ENCODE measurements at places on chromosomes 7 and 10.

DNA sequence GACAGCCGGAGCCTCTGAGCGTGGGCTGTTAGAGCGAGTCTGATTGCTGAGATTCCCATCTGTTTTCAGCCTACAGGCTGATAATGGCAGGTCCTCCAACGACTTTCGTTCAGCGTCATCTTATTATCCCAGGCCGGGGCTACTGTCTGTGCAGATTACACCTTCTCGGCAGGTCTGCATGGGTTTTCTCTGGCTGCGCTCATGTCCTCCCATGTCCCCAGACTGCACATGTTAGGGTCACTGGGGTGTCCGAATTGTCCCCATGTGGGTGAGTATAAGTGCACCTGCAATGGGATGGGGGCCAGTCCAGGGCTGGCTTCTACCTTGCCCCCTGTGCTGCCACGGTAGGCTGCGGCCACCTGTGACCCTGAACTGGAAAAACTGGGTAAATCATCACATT lies 257.8 kb downstream of the COBL start:
- DNase-seq = no peak

GRCh38 chr10:17238445-17239291 lies 10.6 kb downstream of the VIM start:
- no peak for DNase-seq

- no peak for DNase-seq
Observed at GRCh38 chr7:151838861-151839381, 38.0 kb downstream of the PRKAG2 start.

DNA sequence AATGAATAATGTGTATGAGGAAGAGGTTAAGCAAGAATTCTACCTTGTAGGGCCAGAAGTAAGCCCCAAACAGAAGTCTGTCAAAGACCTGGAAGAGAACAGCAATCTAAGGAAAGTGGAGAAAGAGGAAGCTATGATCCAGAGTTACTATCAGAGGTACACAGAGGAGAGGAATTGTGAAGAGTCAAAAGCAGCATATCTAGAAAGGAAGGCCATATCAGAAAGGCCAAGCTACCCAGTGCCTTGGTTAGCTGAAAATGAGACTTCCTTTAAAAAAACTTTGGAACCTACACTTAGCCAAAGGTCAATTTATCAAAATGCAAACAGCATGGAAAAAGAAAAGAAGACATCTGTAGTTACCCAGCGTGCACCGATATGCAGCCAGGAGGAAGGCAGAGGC lies 42.7 kb upstream of the GAD2 start:
- no peak for DNase-seq

DNA sequence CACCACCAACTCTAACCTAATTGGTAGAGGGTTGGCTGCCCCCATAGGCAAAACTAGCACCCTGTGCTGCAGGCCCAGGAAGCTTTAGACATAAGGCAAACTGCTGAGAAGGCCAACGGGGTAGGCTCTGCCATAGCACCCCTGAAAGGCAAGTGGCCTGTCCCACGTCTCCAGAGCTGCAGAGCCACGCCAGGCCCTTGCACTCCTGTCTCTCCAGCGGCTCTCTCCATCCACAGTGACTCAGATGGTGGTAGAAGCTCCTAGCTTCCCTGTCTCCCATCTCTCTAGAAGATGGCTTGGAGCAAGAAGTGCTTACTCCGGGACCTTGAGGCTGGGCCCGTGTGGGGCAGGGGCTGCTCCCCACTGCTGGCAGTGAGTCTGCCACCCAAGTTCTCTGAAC lies 310.6 kb upstream of the ZMIZ1 start:
- DNase-seq = no peak

GRCh38 chr7:191105-191980 lies 1.0 kb upstream of the FAM20C start:
- DNase-seq = peak; percentile 41

- DNase-seq = peak; percentile 92
Observed at GRCh38 chr10:69644658-69645295, 14.7 kb downstream of the FAM241B start.

DNA sequence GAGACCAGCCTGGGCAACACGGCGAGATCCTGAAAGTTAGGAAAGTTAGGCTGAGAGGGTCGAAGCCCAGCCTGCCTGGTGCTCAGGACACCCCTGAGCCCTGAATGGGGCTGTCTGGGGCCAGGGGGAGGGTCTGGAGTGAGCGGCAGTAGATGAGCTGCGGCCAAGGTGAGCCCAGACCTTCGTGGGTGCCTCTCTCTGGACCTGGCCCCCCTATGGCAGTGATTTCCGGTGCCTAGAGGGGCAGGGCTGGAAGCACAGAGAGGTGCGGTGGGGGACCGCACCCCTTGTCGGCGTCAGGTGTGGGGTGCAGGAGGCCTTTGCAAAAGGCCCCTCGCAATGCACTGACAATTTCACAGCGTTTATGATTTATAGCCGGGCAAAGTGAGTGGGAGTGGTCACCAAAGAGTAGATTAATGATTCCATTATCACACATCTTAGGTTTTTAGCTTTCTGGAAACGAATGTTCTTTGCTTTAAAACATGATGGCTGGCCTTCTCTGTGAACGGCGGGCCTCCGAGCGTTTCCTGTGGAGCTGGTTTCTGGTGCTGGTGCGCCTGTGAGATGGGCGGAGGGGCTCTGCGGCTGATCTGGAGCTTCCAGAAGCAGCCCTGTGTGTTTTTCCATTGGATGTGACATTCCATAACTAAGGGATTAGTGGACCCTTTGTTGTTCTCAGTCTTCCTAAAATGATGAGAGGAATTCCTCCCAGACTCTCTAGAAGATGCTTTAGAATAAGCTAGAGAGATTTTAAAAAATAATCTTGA lies 171.0 kb upstream of the ZNF32 start:
- DNase-seq = no peak

DNA sequence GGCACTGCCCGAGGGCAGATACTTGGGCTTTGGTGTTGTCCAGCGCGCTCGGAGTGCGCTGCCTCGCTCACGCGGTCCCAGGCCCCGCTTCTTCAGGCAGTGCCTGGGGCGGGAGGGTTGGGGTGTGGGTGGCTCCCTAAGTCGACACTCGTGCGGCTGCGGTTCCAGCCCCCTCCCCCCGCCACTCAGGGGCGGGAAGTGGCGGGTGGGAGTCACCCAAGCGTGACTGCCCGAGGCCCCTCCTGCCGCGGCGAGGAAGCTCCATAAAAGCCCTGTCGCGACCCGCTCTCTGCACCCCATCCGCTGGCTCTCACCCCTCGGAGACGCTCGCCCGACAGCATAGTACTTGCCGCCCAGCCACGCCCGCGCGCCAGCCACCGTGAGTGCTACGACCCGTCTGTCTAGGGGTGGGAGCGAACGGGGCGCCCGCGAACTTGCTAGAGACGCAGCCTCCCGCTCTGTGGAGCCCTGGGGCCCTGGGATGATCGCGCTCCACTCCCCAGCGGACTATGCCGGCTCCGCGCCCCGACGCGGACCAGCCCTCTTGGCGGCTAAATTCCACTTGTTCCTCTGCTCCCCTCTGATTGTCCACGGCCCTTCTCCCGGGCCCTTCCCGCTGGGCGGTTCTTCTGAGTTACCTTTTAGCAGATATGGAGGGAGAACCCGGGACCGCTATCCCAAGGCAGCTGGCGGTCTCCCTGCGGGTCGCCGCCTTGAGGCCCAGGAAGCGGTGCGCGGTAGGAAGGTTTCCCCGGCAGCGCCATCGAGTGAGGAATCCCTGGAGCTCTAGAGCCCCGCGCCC lies at the start of gene NPY:
Gene NPY (plus strand): TSS at position 294 of the 802 bp plus-strand sequence. CDS start 1,051 bp downstream, outside the sequence.
- DNase-seq = no peak

DNA sequence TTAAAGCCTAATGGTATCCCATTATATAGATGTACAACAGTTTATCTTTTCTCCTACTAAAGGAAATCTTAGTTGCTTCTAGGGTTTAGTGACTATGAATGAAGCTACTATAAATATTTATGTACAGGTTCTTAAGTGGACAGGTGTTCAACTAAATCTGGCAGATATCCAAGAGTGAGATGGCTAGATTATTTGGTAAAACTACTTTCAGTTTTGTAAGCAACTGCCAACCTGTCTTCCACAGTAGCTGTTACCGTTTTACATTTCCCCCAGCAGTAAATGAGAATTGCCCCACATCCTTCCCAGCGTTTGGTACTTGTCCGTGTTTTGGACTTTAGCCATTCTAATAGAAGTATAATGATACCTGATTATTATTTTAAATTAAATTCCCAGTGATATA lies 144.9 kb upstream of the MAGI2 start:
- DNase-seq = no peak

GRCh38 chr10:61047081-61047480 lies 103.1 kb upstream of the RHOBTB1 start:
- no peak for DNase-seq

- DNase-seq = no peak
Observed at GRCh38 chr7:37598824-37599223, 84.7 kb upstream of the GPR141 start.

DNA sequence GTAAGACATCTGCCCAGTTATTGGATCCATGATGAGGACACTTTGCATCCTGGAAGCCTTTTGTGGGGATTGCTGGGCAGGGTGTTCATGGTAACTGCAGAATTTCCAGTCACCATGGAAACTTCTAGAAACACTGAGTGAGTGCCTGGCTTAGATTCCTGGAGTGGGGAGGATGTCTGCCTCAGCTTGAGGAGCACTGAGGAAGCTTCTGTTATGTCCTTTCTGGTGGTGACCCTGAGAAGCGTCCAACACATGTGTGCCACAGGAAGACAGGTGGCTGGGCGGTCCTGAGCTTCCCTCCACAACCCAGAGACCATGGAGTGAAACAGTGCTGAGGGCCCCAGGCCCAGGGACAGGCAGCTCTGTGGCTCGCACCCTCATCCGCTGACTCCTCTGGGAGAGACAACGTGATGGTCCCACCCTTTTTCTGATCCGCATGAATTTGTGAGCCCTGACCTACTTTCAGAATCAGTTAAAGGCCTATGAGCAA lies 191.8 kb upstream of the CXCL12 start:
- no peak for DNase-seq

DNA sequence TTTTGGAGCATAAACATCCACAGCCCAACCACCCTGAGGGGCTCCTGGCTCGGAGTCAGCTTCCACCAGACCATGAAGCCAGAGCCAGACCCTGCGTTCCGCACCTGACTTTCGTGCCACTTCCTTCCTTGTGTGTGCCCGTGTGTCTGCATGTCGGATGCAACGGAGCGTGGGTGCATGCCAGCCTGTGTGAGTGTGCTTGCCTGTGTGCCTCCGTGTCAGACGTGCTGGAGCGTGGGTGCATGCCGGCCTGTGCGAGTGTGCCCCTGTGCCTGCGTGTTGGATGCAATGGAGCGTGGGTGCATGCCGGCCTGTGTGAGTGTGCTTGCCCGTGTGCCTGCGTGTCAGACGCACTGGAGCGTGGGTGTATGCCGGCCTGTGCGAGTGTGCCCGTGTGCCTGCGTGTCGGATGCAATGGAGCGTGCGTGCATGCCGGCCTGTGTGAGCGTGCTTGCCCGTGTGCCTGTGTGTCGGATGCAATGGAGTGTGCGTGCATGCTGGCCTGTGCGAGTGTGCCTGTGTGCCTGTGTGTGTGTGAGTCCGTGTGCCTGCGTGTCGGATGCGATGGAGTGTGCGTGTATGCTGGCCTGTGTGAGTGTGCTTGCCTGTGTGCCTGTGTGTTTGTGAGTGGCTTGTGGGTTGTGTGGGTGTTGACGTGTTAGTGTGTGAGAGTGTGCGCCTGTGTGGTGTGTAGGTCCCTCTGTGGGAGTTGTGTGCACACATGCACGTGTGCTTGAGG lies 28.1 kb upstream of the KNDC1 start:
- DNase-seq = no peak

DNA sequence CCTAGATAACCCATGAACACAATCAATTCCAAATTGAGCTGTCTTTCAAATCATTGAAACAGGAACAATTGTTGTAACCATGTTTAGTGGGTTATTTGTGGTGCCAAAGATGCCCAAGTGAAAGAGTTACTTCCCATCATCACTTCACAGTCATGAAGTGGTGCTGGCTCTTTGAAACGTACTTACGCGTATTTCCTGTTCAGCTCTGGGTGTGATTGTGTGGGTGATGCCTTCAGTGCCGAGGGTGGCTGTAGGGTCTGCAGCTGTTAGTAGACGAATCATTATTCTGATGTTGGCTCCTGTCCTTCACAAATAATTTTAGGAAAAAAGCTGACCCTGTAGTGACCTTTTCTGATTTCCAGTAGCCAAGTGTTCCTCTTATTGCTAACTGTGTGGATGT lies 323.1 kb upstream of the KIAA1217 start:
- no peak for DNase-seq

- no peak for DNase-seq
Observed at GRCh38 chr10:102083541-102083940, 18.4 kb downstream of the HPS6 start.

- no peak for DNase-seq
Observed at GRCh38 chr7:84624927-84625326, 430.3 kb upstream of the SEMA3A start.
